Fibroblast of skin of left quadriceps (primary cell): ENCODE measurements at places on chromosomes 5 and 9.

DNA sequence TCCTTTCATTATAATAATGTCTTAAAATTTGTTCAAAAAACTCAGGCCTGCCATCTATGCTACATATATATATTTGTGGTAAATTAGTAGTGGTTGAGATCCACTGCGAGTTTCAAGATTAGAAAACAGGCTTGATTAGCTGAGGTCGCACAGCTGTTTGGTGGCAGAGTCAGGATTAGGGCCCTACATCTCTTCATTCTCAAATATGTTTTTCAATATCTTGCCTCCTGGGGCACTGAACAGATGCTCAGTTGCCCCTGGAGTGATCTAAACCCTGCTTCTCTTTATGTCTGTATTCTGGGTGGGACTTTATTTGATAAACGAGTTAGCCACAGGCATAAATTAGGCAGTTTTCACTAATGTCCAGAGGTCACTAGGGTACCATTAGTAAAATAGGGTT is 27.8 kb upstream of the CEP120 start:
- DNase-seq: no peak

GRCh38 chr9:127007638-127008037 is 93.1 kb downstream of the RALGPS1 start:
- no peak for DNase-seq

- DNase-seq: no peak
Observed at GRCh38 chr5:80175337-80175736, 80.5 kb downstream of the SERINC5 start.

- no peak for DNase-seq
Observed at GRCh38 chr9:278651-279050, 64.0 kb downstream of the DOCK8 start.

GRCh38 chr5:173198049-173198448 is 37.0 kb downstream of the NKX2-5 start:
- DNase-seq: no peak

GRCh38 chr5:87389296-87390034 is 23.3 kb downstream of the CCNH start:
- no peak for DNase-seq

DNA sequence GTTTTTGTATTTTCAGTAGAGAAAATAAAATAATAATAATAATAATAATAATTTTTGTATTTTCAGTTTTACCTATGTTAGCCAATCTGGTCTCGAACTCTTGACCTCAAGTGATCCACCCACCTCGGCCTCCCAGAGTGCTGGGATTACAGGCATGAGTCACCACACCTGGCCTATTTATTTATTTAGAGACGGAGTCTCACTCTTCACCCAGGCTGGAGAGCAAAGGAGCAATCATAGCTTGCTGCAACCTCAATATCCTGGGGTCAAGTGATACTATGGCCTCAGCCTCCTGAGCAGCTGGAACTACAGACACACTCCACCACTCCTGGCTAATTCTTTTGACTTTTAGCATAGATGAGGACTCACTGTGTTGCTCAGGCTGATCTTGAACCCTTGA is 167.5 kb downstream of the TLE1 start:
- DNase-seq: no peak
